ENCODE measurements at places on chromosomes 3 and 15.

GRCh38 chr3:116059421-116060096 is 385.7 kb downstream of the LSAMP start:
- peak; percentile 75 for DNase-seq

GRCh38 chr3:146517684-146518435 is 26.5 kb downstream of the PLSCR1 start:
- DNase-seq = no peak

DNA sequence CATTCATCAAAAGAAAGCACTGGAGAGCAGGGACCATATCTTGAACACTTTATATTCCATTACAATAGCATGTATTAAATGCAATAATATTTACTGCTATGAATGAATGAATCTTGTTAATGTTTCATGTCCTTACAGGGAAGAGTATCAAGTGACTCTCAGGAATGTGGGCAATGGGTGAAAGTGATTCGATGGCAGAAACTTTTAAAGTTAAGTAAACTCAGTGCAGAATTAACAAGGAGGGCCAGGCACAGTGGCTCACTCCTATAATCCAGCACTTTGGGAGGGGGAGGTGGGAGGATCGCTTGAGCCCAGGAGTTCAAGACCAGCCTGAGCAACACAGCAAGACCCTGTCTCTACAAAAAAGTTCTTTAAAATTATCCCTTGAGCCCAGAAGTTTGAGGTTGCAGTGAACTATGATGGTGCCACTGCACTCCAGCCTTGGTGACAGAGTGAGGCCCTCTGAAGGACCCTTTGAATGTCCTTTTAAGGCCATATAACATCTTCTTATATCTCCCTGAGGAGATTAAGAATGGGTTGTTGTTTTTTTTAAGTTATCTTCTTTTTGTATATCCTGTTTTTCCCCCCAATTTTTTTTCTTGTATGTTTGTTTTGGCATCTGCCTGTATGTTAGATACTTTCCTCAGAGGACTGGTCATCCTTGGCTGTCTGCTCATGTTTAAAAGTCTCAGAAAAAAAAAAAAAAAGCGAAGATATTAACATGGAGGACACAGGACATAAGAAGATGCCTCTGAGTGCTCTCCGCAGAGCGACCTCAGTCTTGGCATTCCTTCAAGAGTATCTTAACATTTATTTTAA is 9.6 kb upstream of the FSIP1 start:
- DNase-seq = peak; percentile 77

DNA sequence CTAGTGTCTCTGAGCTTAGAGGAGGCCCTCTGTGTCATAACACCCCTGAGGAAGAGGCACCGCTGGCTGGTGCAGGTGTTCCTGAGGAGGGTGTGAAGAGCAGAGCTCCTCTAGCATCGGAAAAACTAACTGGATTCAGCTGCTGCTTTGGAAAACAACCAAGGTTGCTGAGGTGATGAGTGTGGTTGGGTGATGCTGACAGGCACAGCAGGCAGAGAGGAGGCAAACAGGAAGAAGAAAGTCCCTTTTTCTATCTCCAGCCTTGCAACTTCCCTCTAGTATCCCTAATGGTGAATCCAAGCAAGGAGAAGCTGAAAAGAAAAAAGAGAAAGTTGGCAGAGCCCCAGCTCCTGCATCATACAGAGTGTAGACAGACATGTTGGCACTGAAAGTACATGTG is 3.8 kb upstream of the OR4F15 start:
- DNase-seq = peak; percentile 2
